A172 (cell line): ENCODE measurements at places on chromosomes 3 and 15. TPM values are rescaled to one million over a fixed set of nuclear protein-coding genes. Genes with fewer than 3 reads are reported as not detected.

OCA2 gene
- total RNA-seq: not detected in 2 replicates

GADL1 gene
- 0.02 TPM in 1 of 2 replicates, not detected in the other for total RNA-seq

C3orf33 gene
- 7.5 and 7.9 TPM in 2 replicates for total RNA-seq

CNTN6 gene
- not detected in 2 replicates for total RNA-seq

RNF111 gene
- 13.5 and 18.4 TPM in 2 replicates for total RNA-seq

DNAJB8 gene
- total RNA-seq: not detected in 2 replicates

ST8SIA2 gene
- 0.69 TPM in 1 of 2 replicates, not detected in the other for total RNA-seq

TNFAIP8L3 gene
- 0.07 TPM in 1 of 2 replicates, not detected in the other for total RNA-seq

CKMT1A gene
- total RNA-seq: not detected in 2 replicates

RASGRP1 gene
- 1.5 and 1.6 TPM in 2 replicates for total RNA-seq

LSMEM2 gene
- not detected in 2 replicates for total RNA-seq

PPP1R14D gene
- not detected in 2 replicates for total RNA-seq

NEK4 gene
- total RNA-seq: 14.1 and 24.7 TPM in 2 replicates

JMJD7 gene
- total RNA-seq: 2.2 and 2.5 TPM in 2 replicates

ATP8B4 gene
- 0.10 and 0.34 TPM in 2 replicates for total RNA-seq

MRPL46 gene
- 29.9 and 38.4 TPM in 2 replicates for total RNA-seq

EIF2A gene
- total RNA-seq: 127 TPM in 2 replicates

ANKDD1A gene
- 5.9 and 15.7 TPM in 2 replicates for total RNA-seq

SYNPR gene
- total RNA-seq: not detected in 2 replicates

LCMT2 gene
- 10.2 and 17.7 TPM in 2 replicates for total RNA-seq

FILIP1L gene
- 29.0 and 48.1 TPM in 2 replicates for total RNA-seq

CLPX gene
- total RNA-seq: 27.1 and 34.7 TPM in 2 replicates

GPR160 gene
- 1.9 and 2.7 TPM in 2 replicates for total RNA-seq

CLDN18 gene
- 0.07 and 0.26 TPM in 2 replicates for total RNA-seq

ROPN1 gene
- total RNA-seq: 0.14 TPM in 1 of 2 replicates, not detected in the other
